NCI-H2029 (cell line): ENCODE measurements at places on chromosomes 3 and 15.

DNA sequence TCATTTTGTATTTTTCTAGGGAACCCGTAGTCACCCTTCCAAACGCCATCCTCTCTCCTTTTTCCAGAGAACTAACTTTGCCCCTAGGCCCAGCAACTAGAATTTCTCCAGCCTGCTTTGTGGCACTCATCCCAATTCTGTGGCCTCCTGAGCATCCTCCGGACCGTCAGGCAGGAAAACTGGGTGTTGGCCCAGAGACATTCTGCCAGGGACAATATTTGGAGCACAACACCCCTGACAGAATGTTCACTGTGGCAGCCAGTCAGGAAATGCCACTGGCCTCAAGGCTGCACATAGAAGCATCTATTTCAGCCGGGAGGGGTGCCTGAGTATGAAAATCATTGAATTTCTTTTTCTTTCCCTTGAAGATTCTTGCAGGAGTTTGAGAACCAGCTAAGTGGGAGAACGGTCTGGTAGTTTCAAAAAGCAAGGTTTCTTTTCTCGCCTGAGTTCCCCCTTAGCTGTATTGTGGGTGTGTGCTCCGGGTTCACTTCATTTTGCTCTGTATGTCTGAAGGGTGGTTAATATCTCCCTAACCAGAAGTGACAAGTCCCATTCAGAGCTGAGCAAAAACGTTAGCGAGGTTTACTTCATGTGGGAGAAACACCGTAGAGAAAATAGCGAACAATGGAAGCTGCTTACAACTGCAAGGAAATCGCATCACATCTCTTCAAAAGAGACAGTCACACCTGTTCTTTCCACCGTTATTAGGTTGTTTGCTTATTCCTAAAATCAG is 108.1 kb upstream of the TPM1 start:
- no peak for DNase-seq

GRCh38 chr15:76431971-76432370 is 95.4 kb downstream of the ISL2 start:
- DNase-seq: no peak

DNA sequence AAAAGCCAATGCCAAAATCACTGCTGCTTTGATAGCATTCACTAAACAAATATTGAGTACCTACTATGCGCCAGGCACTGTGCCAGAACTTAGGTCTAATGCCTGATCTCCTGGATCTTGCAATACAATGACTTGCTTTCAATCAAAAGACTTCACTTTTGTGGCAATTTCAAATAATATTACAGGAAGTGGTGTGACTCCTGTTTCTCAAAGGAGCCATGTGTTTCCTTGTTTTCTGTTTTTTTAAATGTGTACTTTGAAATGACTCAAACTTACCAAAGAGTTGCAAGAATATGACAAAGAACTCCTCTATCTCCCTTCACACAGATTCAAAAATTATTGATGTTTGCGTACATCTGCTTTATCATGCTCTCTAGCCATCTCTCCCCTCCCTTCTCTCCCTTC is 18.3 kb downstream of the OSBPL10 start:
- DNase-seq: no peak

GRCh38 chr3:169259134-169259533 is 404.4 kb downstream of the MECOM start:
- DNase-seq: no peak

DNA sequence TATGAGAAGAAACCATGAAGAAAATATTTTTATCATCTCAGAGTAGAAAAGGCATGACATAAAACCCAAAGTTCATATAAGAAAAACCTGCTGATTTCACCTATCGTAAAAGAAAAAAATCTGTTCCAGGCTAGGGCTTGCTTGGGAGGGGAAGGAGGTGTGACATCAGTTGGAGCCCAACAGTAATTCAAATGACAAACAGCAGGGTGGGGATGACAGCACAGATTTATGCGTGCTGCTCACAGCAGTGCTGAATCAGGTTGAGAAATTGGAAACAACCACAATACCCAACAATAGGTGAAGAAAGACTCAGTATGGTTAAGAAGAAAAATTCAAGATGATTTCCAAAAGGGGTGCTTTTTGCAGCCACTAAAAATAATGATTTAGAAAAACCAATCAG is 172.4 kb downstream of the PDE8A start:
- no peak for DNase-seq

- no peak for DNase-seq
Observed at GRCh38 chr3:53253707-53254508, 1.9 kb downstream of the TKT start.

DNA sequence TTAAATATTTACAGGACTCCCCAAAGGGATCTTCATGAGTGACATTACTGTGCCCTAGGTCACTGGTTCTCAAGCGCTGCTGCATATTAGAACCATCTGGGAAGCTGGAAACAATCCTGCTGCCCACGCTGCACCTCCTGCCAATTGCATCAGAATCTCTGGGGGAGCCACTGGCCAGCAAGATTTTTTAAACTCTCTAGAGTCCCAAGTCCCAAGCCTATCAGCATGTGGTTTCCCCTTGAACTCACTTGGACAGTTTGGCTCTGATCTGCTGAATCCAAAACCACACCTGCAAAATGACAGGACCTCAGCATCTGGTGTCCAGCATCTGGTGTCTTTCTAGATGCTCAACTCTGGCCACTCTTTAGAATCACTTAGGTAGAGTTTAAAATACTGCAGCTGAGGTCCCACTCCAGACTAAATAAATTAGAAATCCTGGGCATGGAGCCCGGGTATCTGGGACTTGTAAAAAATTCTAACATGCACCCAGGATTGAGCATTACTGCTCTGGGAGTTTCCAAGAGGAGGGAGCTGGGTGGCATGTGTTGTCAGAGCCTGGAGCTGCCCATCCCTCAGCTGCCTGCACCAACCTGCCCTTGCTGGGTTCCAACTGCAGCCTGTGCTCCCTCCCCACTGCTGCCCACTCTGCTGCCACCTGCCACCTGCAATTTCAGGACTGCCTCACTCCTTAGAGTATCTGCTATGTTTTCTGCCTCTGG is 311.3 kb downstream of the SLC9A9 start:
- no peak for DNase-seq

DNA sequence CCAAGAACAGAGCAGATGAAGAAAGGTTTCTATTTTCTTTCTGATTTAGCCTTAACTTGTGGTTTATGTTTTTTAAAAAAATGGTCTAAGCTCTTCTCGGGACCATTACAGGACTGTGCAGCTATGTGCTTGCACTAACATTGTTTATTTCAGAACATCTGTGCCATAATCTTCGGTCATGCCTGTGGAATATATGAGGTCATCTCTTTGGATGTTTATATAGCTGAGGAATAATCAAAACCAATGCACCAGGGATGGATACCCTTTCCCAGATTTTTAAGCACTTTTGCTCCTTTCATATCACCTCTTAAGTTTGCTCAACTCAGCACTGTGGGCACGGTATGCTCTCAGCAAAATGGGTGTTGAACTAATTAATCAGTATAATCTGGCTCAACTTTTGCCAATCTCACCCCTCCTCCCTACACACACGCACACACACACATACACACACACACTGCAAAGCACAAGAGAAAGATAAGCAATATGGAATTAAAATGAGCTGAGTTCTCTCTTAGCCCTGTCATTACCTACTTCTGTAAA is 268.5 kb upstream of the TMC3 start:
- DNase-seq: no peak

DNA sequence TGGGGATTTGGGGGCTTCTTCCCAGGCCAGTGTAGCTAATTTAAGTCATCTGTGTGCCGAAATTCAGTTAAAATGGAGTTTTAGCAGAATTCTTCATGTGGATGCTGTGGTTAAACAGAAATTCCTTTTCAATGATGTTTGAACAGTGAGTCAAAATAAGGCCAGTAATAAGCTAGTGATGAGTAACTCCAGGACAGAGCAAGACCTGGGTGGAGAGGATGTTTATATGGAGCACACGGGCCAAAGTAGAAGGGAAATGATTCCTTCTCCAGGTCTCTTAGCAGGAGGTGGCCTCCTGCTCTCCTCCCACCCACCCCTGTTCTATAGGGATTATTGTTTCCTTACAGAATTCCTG is 31.9 kb upstream of the UACA start:
- DNase-seq: no peak

GRCh38 chr15:85379403-85380131 is 836 bp upstream of the AKAP13 start:
- DNase-seq: no peak

DNA sequence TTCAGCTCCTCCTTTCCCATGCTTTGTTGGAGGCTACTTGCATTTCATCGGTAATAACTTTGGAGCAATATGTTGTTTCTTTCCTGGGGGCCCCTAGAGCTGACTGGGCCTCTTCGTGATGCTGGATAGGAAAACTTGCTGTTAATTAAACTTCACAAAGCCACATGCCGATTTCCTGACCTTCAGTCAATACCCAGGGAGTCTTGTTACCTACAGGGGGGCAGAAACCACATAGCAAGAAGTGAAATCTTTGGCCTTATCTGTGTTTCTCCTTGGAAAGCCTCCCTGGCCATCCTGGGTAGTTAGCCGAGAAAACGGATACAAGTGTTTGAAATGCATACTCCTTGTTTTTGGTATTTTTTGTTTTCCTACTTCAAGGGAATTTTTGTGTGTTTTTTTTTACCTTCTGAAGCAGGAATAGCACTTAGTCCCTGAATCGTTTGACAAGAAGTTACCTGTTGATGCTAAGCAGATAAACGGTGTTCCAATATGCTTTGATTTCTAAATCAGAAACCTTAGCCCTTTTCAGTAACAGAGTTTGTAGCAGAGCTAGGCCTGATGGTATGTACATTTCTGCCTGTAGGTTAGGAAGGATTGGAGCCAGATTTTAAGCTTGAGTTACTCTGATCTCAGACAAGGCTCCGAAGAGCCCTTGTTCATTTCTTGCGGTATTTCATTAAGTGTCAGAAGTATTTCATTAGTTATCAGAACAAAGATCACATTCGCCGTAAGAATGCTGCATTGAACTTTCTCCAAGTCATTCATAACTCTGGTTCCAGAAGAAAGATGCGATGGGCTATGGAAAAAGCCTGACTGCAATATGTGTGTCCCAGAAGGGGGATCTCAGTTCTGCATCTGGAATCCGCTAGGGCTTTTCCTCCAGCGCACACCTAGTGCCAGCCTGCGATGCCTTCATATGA is 111.5 kb downstream of the THSD4 start:
- DNase-seq: no peak

- no peak for DNase-seq
Observed at GRCh38 chr3:143123353-143123984, 3.9 kb downstream of the CHST2 start.

GRCh38 chr3:41674449-41674848 is 287.5 kb downstream of the ULK4 start:
- DNase-seq: no peak

- no peak for DNase-seq
Observed at GRCh38 chr3:66401157-66401550, 99.7 kb downstream of the LRIG1 start.

GRCh38 chr3:17579289-17580031 is 163.0 kb downstream of the TBC1D5 start:
- DNase-seq: no peak

GRCh38 chr3:36597422-36597821 is 166.9 kb downstream of the DCLK3 start:
- no peak for DNase-seq

DNA sequence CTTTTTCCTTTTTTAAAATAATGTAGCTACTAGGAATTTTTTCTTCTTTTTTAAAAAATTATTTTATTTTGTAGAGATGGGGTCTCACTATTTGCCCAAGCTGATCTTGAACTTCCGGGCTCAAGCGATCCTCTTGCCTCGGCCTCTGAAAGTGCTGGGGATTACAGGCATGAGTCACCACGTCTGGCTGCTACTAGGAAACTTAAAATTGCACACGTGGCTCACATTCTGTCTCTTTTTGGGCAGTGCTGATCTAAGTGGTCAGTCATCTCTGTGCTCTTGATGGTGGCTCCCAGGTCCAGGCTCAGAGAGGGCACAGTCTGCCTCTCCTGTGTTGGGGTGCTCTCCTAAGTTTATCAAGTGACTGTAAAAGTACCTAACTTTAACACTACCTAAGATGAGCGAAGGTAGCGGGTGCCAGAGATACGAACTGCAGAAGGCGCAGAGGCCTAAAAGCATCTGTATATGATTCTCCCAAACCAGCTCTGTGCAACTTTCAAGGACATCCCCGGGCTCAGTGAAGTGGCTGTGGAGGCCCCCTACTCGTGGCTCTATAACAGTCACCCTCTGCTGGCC is 52.9 kb upstream of the SEC13 start:
- no peak for DNase-seq

GRCh38 chr15:81572190-81572589 is 198.2 kb upstream of the TMC3 start:
- no peak for DNase-seq

DNA sequence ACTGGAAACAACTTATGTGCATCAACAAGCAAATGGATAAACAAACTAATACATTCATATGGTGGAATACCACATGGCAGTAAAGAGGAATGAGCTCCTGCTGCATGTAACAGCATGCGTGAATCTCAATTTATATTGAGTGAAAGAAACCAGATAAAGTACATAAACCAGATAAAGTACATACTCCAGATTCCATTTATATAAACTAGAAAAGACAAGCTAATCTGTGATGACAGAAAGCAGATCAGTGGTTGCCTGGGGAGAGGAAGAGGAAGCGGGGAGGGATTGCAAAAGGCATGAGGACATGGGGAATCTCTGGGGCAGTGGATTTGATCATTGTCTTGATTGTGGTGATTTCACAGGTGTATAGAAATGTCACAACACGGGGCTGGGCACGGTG is 34.2 kb downstream of the LIMD1 start:
- no peak for DNase-seq

DNA sequence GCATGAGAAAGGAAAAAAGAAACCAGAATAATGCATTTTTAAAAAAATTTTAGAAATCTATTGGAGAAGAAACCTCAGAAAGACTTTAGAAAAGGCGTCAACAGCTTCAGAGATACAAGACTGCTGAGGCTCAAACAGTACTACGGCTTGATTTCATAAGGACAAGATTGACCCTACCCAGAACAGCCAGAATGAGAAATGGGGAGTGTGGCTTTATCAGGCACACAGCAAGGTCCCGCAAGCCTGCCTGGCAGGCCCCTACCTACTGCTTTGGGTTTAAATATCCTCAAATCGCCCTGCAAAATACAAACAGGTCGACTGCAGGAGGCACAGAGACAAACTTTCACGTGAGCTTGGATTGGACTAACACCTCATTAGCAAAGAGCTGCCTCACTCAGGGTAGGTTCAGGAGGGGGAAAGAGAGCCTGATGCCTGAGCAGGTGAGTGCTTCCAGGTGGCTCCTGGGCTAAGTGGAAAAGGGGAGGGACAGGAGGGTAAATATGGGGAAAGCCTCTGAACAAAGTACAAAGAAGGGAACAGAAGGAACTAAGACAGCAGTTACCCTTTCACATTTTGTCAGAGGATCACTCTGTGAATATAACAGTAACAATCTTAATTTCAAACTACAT is 87.5 kb downstream of the RORA start:
- peak; percentile 17 for DNase-seq

DNA sequence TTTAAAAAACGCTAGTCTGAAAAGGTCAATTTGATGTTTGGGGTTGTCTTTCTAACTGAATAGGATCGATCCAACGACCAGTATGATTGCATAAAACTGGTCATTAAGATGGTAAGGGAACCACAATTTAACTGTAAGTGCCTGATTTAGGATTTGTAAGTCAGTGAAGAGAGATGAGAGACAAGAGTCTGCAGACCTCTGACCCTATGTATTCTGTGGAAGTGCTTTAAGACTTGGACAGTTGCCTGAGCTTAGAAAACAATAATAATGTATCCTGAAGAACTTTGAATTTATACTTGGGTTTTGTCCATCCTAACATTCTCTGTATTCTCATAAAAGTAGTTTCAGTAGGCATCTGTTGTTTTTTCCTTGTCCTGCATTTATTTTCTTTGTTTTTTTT is 221.4 kb upstream of the SUCLG2 start:
- DNase-seq: no peak
